CD4-positive, alpha-beta T cell treated with Interleukin-21 for 1 hour (primary cell): ENCODE measurements at places on chromosomes 5 and 9.

GRCh38 chr9:91154686-91155085 lies 207.0 kb downstream of the AUH start:
- DNase-seq = no peak

- DNase-seq = peak; percentile 26
These were observed 3.4 kb downstream of the CLINT1 start for GRCh38 chr5:157855404-157855994.

- DNase-seq = no peak
These were observed 4.2 kb upstream of the ZNF366 start for GRCh38 chr5:72511366-72511765.

DNA sequence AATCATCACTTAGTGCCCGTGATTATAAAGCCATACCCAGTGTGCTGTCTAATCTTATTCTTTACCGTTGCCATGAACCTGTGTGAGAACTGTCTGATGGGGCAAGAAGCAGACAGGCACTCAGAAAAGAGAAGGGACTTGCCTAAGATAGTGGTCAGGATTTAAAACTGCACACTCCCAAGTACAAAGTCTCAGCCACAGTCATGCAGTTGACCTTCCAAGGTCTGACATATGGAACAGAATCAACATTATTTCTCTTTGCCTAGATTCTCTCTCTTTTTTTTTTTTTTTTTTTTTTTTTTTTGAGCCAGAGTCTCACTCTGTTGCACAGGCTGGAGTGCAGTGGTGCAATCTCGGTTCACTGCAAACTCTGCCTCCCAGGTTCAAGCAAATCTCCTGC lies 1.9 kb upstream of the PPP2CA start:
- no peak for DNase-seq

DNA sequence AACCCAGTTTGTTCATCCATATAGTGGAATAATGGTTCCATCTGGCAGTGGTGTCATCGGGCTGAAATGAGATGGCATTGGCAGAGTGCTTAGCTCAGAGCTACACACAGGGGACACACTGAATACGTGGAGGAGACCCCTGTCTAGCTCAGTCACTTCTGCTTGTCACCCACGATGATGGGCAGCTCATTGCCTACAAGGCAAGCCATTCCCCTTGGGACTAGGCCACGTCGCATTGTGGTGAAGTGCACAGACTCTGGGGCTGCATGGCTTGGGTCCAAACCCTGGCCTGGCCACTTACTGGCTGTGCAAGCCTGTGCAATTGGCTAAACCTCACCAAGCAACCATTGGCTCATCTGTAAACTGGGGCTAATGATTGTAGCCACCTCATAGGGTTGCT lies 3.2 kb upstream of the FBP1 start:
- no peak for DNase-seq

DNA sequence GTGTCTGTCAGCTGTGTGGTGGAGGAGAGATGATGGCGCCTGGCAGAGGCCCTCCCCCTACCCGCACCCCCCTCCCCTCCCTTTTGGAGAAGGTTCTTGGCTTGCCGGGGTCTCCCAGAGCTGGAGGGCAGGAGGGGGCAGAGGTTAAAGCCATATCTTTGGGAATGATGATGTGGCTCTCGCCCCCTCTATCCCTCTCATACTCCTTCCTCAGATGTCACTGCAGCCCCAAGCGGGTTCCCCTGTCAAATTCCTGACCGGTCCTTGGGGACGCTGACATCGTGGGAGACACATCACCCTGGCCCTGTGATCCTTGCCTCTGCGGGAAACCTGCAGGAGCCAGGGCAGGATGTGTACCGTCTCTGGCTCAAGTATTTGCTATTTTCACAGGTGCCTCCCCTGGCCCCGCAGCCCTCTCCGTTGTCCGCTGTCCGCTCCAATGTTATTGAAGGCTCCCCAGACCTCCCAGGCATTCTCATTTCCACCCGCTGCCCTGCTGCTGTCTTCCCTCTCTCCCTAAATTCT lies 109.5 kb downstream of the FOXD1 start:
- DNase-seq = no peak

- DNase-seq = no peak
These were observed 62.3 kb downstream of the FOXI1 start for GRCh38 chr5:170168002-170168401.

DNA sequence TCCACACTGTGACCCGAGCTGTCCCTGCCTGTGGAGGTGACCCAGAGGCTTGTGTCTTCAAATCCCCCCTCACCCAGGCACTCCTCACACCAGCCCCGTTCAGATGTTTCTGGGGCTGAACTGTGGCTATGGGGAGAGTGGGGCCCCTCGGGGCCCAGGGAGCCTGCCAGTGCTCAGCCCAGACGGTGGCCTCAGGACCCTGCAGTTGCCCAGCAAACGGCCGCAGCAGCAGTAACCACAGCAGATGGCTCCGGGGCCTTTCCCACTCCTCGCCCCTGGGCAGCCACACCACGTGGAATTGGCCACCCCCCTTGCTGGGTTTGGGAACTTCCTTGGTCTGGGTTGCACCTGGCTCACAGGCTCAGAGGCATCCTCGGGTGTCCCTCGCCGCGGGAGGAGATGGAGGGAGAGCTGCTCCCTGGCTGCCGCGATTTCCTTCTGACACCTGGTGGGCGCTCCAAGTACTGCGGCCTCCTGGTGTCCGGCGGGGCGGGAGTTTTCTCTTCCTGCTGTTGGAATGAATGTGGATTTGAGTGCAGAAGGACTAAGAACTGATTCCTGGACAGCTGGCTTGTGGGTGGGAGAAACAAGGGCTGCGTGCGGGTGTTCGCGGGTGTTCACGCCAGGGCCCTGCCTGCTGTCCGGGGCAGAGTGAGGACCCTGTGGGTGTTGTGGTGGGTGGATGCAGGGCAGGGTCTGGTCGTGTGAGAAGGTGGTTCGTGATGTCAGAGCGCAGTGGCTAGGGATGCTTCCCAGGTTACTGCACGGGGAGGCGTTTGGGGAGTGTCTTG lies 97.5 kb downstream of the COL5A1 start:
- DNase-seq = peak; percentile 21

DNA sequence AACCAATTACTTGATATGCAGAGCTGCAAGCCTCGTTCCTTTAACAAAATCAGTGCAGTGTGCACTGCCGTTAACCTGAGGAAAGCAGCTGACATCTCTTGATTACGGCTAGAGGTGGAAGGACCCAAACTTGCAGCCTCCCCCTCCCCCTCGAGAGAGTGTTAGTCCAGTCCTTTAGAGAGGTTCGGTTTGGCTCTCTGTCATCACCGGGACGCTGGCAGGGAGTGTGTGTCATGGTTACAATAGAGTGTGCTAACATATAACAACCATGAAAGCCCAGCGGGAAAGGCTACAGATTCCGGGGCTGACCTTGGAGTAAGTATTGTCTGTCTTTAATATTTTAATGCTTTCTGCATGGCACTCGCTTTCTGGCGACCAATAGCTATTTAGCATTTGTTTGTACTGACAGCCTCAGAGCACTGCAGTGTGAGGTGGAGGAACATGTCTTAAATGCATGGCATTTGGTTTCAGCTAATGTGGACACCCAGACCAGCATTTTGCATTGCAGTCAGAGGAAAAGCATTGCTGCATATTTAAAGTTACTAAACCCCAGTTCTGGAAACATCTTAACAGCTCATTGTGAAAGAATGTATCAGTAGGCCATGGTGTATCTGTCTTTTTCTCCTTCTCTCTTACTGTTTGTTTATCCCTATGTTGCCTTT lies 237.5 kb downstream of the CD180 start:
- DNase-seq = no peak

GRCh38 chr9:120891884-120892747 lies 15.1 kb upstream of the PHF19 start:
- peak; percentile 41 for DNase-seq

DNA sequence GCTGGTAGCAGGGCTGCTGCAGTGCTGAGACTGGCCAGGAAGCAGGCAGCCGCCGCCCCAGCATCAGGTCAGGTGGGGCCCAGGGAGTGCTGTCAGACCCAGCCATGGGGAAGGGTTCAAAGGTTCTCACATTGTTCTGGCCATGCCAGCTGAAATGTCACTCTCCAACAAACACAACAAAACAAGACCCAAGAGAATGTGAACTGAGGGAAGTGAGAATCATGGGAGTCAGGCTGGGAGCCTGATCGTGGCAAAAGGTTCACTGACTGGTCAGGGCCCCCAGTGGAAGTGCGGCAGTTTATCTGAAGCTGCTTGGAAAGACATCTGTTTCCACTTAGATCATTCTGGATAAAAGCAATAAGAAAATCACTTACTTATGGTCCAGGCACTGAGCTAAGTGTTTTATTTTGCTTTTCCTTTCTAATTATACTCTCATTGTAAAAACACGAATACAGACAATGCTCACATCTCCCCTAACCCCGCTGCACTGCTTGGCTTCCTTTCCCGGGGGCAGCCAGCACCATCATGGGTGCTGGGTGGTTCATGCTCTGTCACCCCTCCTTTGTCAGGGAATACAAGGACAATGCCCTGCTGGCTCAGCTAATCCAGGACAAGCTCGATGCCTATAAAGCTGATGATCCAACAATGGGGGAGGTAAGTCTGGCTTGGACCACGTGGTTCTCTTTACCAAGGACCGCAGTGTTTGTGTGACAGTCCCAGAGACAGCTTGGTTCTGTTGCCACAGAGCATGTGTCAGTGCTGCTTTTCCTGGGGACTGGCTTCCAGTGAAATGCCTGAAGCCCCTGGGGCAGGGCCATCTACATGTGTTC lies 41.9 kb upstream of the CFAP157 start:
- DNase-seq = no peak

DNA sequence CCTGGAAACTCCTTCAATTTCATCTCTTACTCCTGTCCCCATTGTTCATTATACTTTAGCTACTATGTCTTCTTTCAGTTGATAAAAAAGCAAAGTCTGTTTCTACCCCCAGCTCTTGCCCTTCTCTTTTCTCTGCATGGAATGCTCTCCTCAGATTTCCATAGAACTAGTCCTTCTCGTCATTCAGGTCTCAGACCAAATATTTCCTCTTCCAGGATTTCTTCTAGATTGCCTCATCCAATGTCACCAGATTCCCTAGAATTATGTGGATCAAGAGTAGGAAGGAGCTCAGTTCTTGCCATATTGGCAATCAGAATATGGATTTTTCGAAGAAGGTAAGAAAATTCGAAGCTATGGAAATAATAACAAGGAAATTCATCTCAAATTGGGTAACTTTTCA lies 176.1 kb downstream of the GABRG2 start:
- DNase-seq = no peak

DNA sequence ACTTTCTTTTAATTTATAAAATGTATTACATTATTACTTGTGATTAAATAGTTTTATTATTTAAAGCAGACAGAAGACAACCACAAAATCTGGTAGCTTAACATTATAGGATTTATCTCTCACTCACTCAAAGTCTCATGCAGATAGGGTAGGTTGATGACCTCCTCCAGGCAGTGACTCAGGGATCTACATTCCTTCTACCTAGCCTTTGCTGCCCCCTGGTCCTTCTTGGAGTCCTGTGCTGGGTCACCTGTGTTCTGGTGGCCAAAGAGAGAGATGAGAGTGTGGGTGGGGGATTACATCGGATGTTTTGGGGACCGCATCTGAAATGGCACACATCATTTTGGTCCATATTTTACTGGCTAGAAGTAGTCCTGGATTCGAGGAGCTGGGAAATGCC lies 95.7 kb upstream of the CTSL start:
- DNase-seq = no peak

GRCh38 chr9:137968235-137968634 lies 90.7 kb downstream of the CACNA1B start:
- no peak for DNase-seq

DNA sequence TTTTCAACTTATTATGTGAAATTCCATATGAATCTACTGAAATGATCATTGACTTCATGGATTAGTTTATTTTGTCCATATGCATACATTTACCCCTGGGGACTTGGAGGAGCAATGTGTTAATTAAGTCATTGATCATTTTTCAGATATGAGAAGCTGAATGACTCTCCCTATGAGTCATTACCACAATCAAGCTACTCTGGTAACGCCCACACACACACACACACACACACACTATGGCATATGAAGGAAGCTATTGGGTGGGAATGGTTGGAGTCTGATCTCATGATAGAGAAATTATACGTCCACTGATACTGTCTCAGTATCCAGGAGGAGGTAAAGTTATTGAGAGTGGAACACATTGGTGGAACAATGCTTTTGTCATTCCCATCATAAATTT lies 528.9 kb downstream of the AGTPBP1 start:
- no peak for DNase-seq

DNA sequence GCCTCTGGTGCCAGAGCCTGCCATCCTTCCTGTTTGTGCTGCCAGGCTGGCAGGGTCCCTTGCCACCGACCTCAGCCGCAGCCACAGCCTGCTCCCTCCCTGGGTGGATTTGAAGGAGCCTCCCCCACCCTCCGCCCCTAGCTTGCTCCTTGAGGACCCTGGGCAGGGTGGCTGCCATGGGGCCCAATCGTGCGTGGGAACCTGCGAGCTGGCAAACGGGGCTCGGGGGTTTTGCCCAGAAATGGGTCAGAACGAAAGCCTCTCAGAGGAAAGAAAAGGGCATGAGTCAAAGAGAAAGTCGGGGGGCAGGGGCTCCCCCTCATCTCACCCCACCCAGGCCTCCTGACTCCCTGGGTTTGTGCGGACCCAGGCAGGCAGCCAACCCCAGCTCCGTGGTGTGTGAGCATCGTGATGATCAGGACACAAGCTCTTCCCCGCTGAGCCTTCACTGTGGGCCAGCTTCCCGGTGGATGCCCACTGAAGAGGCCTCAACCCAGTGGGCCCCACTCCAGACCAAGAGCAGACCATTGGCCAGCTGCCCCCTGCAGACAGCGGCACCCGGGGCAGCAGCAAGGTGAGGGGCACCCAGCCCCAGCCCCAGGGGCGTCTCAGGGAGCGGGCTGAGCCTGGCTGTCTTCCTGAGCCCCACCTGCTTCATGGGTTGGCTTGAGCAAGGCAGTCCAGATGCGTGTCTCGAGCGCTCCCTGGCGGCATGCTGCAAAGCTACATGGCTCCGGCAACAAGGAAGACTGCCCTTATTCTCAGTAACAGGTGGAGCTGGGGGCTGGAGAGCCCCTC lies 3.0 kb upstream of the FUT7 start:
- peak; percentile 88 for DNase-seq

DNA sequence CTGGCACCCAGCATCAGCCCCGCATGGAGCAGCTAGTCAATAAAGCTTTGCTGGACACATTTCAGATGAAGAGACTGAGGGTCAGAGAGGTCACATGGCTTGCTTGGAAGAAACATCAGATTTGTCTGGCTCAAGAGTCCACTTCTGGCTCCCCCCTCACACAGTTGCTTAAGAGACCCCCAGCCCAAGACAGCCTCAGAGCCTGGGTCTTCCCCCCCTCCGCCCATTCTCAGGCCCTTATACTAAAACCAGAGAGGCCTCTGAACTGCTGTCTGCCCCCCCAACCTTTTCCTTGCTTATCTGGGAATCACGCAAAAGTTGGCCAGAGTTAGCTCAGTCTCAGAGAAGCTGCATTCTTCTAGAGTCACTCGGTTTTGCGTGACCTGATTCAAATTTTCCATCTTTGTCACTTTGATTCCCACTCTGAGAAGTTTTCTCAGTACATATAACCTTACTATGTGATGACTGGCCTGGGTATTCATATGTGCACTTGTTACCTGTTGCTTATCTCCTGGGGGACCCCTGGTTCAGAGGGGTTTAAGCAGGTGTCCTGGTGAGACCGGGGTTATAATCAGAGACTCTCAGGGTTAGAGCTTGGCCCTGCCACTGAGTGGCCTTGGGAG lies 145.4 kb upstream of the IER5L start:
- DNase-seq = no peak

GRCh38 chr5:32202394-32202793 lies 28.3 kb upstream of the GOLPH3 start:
- DNase-seq = no peak

- no peak for DNase-seq
These were observed 4.2 kb downstream of the SLC34A3 start for GRCh38 chr9:137234758-137235423.
